ENCODE measurements at places on chromosomes 5 and 9. TPM values are rescaled to one million over a fixed set of nuclear protein-coding genes. Genes with fewer than 3 reads are reported as not detected.

GDA gene
- total RNA-seq = 69.6 TPM

INSL4 gene
- not detected for total RNA-seq

SPACA9 gene
- 0.86 TPM for total RNA-seq

TTC16 gene
- total RNA-seq = not detected

MEIKIN gene
- total RNA-seq = not detected

LCN6 gene
- total RNA-seq = 0.63 TPM

PCDHGA10 gene
- total RNA-seq = 2.6 TPM

GMCL2 gene
- total RNA-seq = not detected

STK32A gene
- total RNA-seq = 0.15 TPM

ASS1 gene
- 1,036 TPM for total RNA-seq

DNA sequence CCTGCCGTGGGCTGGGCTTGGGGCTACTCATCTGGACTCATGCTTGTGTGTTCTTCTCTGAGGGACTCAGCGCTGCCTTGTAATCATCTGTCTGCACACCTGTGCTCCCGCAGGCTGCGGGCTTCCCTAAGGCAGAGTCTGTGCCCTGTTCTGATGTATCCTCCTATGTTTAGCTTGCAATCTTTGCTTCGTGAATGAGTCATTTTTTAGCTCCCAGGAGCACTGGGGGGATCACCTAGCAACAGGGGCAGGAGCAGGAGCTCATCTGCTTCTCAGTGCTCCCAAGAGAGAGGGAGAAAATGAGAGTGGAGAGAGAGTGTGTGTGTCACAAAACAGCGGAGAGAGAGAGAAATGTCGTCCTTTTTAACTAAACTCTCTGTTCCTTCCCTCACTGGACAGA, 202.4 kb upstream of the ZNF618 start:
- DNase-seq = no peak

GRCh38 chr5:29561564-29561963, 1631.9 kb upstream of the CDH6 start:
- no peak for DNase-seq

GRCh38 chr5:53956632-53957031, 353.7 kb downstream of the ARL15 start:
- no peak for DNase-seq

GRCh38 chr9:135990468-135991429, 29.6 kb upstream of the UBAC1 start:
- DNase-seq = peak; percentile 70

GRCh38 chr5:61619777-61620518, 287.9 kb downstream of the ZSWIM6 start:
- DNase-seq = no peak

- no peak for DNase-seq
Measured at GRCh38 chr5:136458481-136458880, 93.1 kb upstream of the TRPC7 start.

DNA sequence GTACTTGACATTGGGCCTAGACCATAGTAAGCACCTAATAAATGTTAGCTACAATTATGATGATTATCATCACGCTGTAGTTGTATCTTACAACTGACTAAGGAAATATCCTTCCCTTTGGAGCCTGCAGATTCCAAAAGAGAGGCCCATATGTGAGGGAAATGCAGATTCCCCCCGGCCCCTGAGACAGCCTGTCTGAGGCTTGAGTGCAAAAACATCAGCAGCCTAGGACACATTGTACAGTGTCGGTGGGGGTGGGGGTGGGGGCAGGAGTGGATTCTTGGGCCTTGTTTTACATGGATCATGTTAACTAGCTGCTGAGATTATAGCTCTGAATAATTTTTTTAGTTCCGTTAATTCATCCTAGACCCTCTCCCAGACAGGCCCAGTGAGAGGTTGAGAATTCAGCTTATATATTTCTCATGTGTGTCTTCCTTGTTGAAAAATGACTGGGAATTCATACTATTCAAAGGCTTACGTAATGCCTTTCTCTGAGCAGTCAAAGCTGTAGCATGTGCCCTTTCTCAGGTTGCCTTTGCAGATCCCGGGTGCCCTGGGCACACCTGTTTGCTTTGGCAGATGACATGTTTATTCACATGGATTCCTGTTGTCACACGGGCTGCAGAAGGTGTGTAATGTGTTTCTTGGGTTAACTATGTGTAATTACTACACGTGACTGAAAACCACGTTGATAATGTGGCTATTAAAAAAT, 262.8 kb downstream of the NR3C1 start:
- peak; percentile 82 for DNase-seq

- no peak for DNase-seq
Measured at GRCh38 chr5:107776922-107777740, 106.4 kb upstream of the EFNA5 start.

- no peak for DNase-seq
Measured at GRCh38 chr5:149053072-149053695, 9.7 kb downstream of the SH3TC2 start.

- no peak for DNase-seq
Measured at GRCh38 chr5:145473042-145473642, 362.0 kb downstream of the PRELID2 start.

GRCh38 chr9:130072515-130073235, 19.0 kb downstream of the GPR107 start:
- no peak for DNase-seq

DNA sequence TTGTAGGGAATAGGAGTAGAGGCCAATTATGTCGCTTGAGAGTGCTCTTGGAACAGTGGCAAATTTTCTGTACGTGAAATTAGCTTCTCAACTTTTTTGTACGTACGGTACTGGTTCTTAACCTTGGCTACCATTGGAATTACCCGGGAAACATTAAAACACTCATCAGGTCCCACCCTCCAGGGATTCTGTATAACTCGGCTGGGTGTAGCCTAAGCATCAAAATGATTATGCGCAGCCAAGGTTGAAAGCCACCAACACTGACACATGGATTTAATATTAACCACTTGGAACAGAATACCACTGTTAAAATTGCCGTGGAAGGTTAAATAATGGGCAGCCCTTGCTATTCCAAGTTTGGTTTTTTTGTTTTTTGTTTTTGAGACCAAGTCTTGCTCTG, 17.4 kb downstream of the DNAJA1 start:
- no peak for DNase-seq

DNA sequence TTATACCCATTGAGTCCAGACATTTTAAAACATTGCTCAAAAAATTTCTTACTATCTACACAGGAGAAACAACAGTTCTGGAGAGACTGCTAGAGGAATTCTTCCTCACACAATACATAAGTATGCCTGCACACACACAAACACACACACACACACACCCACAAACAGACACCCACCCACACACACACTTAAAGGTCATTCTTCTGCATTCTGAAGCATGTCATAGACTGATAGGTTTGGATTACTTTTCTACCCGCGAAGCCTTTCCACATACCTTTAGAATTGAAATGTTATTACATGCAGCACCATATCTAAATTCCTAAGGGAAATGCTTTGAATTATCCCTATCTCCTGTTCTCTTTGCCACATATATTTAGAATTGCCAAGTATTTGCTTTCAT, 80.2 kb downstream of the FAM174A start:
- DNase-seq = no peak

DNA sequence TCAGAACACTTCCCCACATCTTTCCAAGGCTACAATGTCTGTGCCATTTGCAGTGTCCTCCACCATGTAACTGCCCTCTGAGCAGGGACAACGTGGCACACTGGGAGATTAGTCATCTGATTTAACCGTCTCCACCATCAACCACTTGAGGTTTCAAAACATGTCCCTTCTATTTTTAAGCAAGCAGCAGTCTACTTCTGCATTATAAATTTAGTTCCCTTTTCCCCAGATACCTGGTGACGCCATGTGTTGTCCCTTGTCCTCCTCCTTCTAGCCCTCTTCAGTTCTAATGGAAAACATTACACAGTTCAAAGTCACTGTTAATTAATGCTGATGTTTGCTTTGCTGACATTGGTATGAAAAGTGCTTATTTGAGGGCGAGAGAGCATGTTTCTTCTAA, 52.8 kb downstream of the ATP10B start:
- DNase-seq = no peak

GRCh38 chr9:136609838-136610311, 52.8 kb upstream of the EGFL7 start:
- DNase-seq = no peak

DNA sequence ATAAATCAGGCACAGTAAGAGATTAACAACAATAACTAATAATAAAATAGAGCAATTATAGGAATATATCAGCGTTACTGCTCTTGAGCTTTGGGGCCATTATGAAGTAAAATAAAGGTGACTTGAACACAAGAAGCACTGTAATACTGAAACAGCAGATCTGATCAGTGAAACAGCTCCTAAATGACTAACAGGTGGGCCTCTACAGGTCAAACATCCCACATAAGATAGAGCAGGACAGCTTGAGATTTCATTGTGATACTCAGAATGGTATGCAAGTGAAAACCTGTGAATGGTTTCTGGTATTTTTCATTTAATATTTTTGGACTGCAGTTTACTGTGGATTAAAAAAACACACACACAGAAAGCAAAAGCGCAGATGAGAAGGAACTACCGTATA, 24.0 kb upstream of the MAP3K1 start:
- DNase-seq = no peak

DNA sequence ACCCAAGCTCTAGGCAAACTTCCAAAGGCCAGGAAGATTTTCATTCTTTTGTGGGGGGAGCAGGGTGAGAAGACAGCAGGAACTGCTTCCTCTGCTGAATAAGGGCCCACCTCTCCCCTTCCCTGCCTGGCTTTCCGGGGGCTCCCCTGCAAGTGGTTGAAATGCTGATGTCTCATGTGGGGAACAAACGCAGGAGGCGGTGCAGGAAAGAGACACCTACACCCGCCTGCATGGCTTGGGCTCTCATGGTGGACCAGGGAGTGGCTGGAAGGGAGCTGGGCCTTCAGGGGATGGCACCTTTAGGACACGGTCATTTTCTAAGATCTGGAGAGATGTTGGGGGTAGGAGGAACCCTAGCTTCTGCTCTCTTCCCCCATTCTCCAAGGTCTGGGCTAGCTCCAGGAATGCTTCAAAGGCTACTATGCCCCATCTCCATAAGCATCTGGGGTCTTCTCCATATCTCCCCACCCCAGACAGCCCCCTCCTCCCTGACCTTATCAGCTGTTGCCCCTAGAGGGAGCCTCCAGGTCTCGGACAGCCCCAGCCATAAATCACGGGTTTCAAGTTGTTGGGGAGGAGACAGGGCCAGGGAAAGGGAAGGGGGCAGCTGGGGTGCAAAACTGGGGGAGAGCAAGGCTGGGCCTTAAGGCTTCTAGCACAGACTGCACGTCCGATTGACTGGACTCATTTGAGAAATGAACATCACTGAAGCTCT, 76.6 kb downstream of the PSD2 start:
- no peak for DNase-seq

- no peak for DNase-seq
Measured at GRCh38 chr9:92617195-92617813, 52.6 kb downstream of the IPPK start.

- DNase-seq = no peak
Measured at GRCh38 chr5:75524071-75524470, 12.4 kb downstream of the POLK start.

GRCh38 chr5:89072842-89073672, 190.1 kb upstream of the MEF2C start:
- no peak for DNase-seq

- DNase-seq = no peak
Measured at GRCh38 chr5:116495786-116496357, 78.8 kb downstream of the SEMA6A start.
